ENCODE measurements at places on chromosomes 2 and 18.

- no peak for DNase-seq
Observed at GRCh38 chr2:240207661-240208060, 67.2 kb upstream of the OTOS start.

DNA sequence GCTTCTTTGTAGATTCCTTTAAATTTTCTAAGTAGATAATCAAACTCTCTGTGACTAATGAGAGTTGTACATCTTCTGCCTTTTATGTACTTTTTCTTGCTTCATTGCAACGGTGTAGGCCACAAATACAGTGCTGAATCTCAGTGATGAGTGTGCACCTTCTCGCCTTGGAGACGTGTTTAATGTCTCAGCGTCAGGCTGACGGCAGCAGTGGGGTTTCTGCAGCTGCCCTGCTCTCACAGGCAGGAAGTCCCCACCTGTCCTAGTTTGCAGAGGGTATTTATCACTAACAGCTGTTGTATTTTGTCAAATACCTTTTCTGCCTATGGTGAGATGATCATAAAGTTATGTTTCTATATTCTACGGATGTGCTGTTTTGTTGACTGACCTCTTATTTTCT, 13.3 kb downstream of the AGXT start:
- DNase-seq = no peak

DNA sequence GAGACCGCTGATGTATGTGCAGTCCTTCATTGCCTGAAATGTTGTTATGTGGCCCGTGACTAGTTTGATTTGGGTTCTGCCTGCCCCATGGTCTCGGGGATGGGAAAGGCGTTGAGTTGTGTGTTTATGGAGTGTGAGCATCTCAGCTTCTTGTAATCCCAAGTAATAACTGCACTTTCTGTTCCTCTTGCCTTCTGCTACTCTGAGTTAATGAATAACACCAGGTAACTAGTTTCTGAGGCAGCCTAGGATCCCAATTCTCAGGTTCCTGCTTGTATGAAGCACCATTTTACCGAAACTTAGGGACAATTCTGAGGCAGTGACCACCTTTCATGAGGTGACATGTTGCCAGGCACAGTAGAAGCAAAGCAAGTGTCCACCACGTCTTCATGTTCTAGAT, 170.0 kb downstream of the ALK start:
- DNase-seq = no peak

GRCh38 chr2:113119111-113119510, 8.3 kb upstream of the IL1RN start:
- no peak for DNase-seq

- DNase-seq = no peak
Observed at GRCh38 chr18:67652288-67652687, 135.8 kb upstream of the DSEL start.

DNA sequence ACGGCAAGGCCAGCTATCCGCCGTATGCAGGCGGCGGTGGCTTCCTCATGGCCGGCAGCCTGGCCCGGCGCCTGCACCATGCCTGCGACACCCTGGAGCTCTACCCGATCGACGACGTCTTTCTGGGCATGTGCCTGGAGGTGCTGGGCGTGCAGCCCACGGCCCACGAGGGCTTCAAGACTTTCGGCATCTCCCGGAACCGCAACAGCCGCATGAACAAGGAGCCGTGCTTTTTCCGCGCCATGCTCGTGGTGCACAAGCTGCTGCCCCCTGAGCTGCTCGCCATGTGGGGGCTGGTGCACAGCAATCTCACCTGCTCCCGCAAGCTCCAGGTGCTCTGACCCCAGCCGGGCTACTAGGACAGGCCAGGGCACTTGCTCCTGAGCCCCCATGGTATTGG, 3.1 kb downstream of the B3GNT7 start:
- no peak for DNase-seq

- DNase-seq = no peak
Observed at GRCh38 chr18:3422905-3423304, 27.1 kb upstream of the TGIF1 start.

DNA sequence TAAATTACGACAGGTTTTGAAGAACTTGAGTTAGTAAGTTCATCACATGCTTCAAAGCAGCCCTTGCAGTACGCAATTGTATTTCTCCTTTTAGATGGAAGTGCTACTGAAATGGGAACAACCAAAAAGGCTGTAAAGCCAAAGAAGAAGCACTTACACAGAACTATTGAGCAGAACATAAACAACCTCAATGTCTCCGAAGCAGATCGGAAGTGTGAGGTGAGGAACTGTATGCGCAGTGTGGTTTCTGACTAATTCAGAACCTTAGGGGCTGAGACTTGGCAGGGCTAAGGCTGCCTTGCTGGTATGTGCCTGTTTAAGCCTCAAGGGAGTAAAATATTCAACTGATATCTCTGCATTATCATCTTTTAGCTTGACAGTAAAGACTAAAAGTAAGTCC, 8.4 kb downstream of the NCAPH start:
- DNase-seq = peak; percentile 81

- peak; percentile 61 for DNase-seq
Observed at GRCh38 chr2:10124538-10125045, 2.1 kb downstream of the RRM2 start.

DNA sequence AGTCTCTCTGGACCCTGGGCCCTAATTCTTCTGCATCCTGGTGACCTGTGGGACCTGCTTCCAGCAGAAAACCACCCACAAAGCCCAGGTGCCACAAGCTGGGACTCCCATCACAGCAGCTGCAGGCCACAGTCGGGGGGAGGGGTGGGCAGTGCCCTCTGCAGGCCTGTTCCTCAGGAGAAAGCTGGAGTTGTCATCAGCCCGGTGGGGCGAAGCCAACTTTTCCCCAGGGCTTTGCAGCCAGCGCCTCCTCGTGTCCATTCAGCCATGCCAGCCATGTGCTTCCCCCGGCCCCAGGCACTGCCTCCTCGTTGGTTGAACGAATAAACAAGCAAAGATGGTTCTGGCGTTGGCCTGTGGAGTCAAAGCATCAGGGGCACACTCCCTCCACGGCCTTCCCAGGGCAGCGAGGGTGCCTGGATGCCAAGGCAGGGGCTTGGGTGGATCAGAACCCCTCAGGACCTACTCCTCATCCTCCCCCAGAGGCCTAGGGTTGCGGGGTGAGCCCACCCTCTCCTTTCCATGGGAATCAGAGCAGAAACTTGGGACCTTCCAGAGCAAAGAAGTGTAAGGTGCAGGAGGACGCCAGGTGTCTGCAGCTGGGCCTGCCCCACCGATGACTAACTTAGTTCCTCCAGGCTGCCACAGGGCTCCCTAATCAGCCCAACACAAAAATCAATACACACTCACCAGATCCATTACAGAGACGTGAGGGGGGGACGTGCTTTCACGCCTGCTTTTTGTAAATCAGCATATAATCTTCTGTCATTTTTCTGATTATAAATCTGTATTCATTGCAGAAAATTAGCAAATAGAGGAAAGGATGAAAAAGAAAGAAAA, 75.7 kb upstream of the RAB6C start:
- DNase-seq = no peak

DNA sequence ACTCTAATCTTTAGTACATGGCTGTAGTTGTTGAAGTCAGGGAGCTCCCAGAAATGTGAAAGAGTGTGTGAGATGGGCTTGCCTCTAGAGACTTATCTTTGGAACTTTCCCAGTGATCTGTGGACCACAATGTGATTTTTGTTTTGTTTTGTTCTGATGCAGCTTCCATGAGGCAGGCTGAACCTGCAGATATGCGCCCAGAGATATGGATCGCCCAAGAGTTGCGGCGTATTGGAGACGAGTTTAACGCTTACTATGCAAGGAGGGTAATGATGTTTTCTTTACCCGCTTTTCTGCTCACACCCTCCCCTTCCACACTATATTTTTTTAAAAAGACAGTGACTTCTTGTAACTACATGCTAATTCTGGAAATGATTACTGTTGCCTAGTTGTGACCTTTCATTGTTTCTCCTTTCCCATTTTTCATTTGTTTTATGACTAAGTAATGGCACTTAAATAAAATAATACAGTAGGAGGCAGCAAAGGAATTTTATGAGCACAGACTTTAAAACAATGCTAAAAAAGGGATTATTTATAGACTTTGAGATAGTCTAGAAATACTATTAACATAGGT, 29.3 kb downstream of the BCL2L11 start:
- no peak for DNase-seq

DNA sequence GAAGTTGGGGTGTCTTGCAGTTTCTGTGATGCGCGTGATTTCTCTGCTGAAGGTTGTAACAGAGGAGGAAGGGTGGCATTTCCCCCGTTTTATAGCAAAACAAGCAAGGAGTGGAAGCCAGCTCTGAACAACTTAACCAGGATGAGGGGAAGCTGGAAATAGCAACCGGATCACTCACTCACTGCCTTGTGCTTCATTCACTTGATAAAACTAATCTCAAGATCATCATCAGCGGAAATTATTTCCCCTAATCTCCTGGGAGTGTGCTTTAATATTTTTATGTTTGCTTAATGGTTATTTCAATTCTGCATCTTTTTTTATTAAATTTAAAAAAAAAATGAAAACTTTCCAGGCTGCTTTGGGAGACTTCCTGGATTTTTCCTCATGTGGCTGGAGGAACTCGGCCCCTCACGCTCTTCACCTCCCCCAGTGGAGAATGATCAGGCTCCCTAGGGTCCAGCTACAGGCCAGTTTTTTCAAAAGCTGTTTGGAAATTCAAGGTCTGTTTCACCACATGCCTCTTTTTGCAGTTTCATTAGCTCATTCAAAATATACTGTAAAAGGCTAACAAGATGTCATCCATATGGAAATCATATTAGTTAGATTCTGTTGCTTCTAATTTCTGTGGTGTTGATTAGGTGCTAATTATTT, 31.7 kb downstream of the CABLES1 start:
- DNase-seq = no peak

DNA sequence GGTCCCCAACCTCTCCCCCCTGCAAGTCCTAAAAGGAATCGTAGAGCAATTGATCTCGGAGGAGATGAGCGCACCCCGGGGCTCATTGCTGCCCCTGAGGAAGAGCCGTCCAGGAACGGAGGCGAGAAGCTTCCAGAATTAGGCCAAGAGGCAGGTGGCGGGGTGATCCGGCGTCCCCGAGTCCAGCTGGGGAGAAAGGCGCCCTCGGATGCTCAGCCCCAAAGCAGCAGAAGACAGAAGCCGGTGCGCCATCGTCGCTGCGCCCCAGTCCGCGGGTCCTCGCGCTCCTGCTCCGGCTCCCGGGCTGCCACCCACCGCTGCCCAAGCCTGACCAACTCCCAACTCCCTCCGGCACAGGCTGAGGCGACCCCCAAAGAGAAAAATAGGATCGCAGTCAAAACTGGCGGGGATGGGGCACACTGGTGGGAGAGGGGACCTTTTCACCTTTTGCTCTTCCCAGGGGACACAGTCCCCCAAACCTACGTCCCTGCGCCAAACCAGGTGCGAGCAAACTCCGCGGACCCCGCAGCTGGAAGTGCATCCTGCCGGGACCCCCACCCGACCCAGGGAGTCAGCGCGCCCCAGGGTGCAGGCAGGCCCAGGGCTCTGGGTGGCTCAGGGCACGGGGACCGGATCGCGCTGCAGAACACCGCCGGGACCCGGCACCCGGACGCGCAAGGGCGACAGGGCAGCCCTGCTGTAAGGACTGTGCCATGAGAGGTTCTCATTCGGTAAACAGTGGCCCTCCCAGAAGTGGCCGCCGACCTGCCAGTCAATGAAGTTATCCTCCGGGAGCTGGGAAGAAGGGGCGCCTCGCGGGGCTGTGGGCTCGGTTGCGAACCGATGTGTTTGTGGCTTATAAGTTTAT, 8.4 kb upstream of the MEIS1 start:
- DNase-seq = no peak

GRCh38 chr2:140905083-140905781, 1225.6 kb downstream of the LRP1B start:
- DNase-seq = no peak

- DNase-seq = no peak
Observed at GRCh38 chr2:102578376-102578775, 41.0 kb upstream of the SLC9A2 start.

GRCh38 chr2:229268626-229269025, 2.5 kb downstream of the PID1 start:
- DNase-seq = no peak

GRCh38 chr2:168529900-168530561, 74.0 kb downstream of the CERS6 start:
- DNase-seq = no peak

DNA sequence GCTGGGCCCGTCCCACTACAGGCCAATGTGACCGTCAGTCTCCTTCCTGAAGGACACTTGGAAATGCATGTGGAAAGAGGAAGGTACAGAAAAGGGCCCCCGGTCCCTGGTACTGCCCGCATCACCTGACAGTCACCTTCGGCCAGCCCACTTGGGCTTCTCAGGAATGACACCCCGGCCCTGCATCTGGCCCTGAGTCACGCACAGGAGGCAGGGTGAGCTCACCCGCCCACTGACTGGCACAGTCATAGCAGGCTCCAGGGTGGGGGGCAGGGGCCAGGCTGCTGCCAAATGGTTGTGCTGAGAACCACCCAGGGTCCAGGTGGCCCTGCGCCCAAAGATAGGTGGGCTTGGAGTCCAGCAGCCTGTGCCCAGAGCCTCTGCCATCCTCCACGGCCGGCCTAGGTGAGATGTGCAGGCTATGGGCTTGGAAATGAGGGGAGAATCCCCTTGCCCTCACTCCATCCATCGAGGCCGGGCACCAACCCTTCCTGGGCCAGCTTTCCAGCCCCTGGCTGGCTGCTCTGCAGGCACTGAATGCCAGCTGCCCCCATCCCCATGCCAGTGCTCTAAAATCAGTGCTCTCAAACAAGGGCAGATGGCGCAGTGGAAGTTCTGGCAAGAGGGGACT, 14.1 kb downstream of the EMX1 start:
- DNase-seq = no peak

GRCh38 chr2:240585101-240585500, 1.4 kb upstream of the CAPN10 start:
- DNase-seq = no peak

GRCh38 chr2:203934041-203934492, 2.5 kb upstream of the ICOS start:
- DNase-seq = no peak

DNA sequence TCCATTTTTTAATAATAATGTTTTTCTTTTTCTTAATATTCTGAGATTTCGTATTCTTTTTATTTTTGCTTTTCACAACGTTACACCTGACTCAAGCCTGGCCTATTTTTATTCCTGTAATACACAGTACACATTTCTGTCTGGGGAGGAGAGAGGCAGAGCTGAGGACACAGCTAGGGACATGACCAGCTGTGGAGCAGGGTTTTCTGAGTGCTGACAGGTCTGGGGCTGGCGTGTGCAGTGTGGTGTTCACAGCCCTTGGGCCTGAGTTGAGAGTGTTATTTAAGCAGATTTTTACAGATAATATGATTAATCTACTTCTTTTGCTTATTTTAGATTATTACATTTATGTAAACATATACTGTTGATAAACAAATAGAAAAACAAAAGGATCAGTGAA, 55.9 kb downstream of the ZAP70 start:
- no peak for DNase-seq

DNA sequence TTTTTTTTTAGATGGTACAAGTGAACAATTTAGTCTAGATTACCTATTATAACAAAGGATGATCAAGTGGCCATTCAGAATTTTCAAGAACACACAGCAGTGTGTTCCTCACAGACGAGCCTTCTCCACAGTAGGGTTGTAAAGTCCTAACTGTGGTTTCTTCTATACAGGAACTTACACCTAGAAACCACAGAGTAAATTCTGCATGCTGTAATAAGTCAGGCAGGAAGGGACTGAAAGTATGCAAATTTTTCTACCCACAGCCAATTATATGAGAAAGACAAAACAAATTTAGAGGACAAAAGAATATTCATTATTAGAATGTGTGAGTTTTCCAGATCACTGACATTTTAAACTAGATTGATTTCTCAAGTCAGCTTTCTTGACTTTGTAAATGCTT, 99.5 kb downstream of the RBMS1 start:
- no peak for DNase-seq
